ENCODE measurements at places on chromosomes 11 and 22.

DNA sequence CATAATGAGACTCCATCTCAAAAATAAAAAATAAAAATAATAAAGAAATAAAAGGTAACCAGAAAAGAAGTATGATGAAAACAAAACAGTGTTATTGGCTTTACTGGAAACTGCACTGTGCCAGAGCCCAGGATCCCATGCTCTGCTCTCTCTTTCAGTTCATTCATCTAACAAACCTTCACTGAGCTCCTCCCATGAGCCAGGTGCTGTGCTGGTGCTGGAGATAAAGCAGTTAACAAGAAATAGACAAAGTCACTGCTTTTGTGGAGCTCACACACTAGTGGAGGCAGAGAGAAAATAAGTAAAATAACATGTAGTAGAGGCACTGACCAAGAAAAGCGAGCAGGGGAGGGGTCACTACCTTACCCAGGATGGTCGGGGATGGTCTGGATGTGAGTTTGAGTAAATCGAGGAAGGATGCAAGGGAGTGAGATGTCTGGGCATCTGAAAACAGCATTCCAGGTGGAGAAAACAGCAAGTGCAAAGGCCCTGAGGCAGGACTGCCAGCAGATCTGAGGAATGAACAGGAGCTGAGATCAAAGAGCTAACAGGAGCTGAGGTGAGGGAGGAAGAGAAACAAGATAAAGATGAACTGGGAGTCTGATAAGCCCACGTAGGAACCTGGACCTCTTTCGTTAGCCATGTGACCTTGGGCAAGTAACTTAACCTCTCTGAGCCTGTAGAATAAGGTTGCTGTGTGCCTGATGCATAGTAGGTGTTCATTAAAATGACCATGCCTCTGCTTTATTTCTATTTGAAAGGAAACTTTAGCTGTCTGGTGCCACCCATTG is 31.3 kb upstream of the CD82 start:
- no peak for DNase-seq

DNA sequence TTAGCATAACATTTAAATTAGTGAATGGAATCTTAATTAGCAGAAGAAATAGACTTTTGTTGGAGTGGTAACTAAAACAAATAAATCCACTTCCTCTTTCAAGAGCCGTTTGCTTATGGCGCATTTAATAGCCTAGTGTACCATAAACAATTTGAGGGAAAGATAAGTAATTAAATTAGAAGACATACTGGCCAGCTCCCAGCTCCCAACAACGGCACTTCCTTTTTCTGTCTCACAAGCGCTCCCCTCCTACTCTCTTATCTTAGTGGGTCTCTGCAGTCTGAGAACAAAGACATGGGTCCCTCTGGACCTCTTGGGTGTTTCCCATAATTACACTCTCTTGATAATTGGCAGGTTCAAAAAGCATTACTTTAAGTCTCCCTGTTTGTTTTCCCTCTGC is 146.0 kb downstream of the OPCML start:
- no peak for DNase-seq

- no peak for DNase-seq
These were observed 131.1 kb downstream of the CRYBB2 start for GRCh38 chr22:25350551-25350971.

DNA sequence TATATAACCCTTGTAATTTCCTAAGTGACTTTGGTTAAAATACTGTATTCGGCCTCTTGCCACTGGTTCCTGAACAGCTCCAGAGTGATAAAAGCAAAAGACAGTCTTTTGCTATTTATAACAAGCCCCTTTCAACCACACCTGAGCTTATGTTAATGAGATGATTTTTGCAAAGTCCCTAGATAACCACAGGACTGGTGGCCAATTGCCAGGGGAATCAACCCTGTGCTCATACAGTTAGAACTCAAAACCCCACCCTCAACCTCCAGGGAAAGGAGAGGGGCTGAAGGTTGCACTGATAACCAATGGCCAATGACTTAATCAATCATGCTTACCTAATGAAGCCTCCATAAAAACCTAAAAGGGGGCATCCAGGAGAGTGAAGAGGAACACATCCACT is 77.9 kb downstream of the SIK3 start:
- no peak for DNase-seq

GRCh38 chr11:92667486-92668152 is 301.8 kb upstream of the MTNR1B start:
- DNase-seq = peak; percentile 51

DNA sequence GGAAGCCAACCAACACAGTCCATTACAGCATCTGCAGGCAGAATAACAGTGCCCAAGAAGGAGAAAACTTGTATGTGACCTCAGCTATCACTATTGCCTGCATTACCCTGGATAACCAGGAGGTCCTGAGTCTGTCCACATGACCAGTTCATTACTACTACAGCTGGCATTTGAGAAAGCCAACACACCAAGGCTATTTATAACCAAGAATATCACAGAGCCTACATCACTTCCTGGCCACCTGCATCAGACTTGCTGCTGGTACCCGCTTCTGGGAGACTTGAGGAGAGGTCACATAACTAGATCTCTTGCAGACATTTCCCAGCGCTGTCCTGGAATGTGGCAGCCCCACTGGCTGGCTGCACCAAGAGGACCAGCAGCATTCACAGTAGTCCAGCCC is 11.1 kb upstream of the OR56B4 start:
- DNase-seq = peak; percentile 34

DNA sequence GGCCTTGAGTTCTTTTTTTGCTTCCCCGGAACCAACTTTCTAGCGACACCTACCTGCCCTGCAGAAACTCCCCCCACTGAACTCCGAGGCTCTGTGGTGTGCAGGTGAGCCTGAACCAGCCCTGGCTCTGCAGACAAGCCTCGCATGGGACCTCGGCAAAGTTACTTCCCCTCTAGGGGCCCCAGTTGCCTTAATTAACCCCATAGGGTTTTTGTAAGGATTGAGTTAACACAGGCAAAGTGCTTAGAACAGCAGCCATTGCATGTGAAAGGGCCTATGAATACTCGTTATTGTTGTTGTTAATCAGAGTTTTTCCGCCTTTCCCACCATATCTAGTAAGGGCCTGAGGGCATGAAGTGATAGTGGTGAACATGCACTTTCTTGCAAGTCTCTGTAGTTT is 12.6 kb upstream of the SYT13 start:
- DNase-seq = no peak

DNA sequence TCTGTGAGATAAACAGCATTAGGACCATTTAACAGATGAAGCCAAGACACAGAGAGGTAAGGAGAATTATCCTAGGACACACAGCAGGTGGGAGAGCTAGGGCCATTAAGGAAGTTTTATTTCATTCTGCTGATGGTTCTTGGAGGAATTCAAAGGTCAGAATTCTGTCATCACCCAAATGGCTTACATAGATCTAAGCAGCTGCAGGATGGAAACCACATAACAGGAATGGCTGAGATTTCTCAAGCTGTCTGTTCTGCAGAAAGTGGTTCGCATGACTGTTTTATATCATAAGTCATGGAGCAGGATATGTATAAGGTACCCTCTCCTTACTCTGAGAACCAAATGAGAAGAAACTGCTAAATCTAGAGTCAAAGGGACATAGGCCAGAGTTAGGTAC is 163.2 kb upstream of the NARS2 start:
- DNase-seq = no peak

DNA sequence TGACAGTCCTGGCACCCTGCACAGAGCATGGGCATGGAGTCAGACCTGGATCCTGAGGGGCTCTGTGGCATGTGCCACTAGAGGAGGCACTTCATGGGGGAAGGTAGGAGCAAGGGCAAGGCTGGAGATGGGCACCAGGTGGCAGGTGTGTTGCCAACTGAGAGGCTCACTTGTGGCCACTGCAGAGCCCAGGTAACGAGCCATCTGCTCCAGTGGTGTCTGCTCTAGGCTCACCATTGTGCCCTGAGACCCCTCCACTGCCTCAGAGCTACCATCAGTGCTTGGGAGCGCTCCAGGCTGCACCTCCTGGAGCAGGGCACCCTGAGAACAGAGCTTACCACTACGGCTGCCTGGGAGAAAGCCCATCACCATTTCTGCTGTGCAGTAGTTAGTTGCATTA is 1.3 kb upstream of the ZDHHC8 start:
- DNase-seq = peak; percentile 46

DNA sequence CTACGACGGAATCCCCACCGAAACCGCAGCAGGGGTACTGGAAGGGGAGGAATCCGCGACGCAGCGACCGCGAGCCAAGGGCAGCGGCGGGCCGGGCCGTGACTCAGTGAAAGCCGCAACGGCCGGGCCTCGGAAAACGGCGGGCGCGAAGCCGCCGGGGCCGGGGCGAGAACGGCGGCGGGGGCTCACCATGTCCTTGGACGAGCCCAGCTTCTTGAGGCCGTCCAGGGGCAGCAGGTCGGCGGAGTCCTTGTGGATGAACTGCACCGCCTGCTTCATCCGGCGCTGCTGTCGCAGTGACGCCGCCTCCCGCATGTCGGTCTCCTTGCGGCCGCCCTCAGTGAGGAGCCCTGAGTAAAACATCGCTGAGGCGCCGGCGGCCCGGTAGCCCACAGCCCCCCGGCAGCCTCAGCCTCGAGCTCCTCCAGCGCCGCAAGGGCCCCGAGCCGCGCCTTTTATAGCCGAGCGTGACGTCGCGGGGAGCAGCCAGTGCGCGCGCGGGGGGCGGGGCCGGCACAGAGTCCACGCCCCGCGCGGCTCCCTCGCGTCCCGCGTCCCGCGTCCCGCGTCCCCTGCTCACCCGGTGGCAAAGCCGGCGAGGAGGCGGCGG is at the start of gene NRIP3:
Gene NRIP3, minus strand, starts transcription at position 429 of the 610 bp plus-strand sequence. Its CDS starts 66 bp downstream, at position 363.
- DNase-seq = peak; percentile 94

GRCh38 chr11:111095327-111095726 is 150.2 kb upstream of the POU2AF2 start:
- no peak for DNase-seq

- DNase-seq = no peak
These were observed 86.3 kb upstream of the LRRC55 start for GRCh38 chr11:57095417-57095816.

- DNase-seq = no peak
These were observed 136.4 kb upstream of the SYN3 start for GRCh38 chr22:33194529-33195077.

DNA sequence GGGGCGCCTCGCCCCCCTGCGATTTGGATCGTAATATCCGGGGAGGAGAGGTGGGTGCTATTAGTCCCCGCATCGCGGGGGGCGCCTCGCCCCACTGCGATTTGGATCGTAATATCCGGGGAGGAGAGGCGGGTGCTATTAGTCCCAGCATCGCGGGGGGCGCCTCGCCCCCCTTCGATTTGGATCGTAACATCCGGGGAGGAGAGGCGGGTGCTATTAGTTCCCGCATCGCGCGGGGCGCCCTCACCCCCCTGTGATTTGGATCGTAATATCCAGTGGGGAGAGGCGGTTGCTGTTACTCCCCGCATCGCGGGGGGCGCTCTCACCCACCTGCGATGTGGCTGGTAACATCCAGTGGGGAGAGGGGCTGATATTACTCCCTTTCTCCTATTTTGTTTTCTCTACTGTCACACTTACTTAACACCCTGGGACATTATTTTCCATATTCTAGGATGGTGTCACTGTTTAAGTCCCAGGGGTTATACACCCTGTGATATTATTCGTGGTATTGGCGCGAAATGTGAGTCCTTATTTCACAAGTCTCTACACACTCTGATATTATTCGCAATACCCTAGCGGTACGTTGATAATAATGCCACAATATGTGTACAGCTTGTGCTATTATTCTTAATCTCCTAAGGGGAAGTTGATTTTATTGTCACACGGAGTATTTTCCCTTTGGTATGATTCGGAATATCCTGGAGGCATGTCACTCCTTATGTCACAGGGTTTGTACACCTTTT is 57.8 kb upstream of the ALDH3B2 start:
- DNase-seq = peak; percentile 88

DNA sequence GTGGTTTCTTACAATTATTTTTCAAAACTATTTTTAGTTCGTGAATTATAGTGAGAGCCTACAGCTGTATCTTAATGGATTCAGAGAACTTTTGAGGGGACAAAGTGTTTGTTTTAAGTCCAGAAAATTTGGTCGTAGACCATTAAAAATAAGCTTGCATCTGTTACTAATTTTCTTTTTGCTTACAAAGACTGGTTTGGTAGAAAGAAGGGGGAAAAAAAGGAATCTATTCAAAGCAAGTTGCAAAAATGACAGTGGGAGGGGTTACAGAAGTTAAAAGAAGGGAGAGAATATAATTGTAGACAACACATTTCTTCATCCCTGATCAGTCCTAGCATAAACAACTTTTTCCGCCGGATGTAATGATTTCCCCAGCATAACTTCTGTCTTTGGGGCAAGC is 72.1 kb downstream of the AMOTL1 start:
- DNase-seq = no peak

GRCh38 chr11:6734616-6735015 is 37.2 kb downstream of the OR2AG2 start:
- DNase-seq = no peak

DNA sequence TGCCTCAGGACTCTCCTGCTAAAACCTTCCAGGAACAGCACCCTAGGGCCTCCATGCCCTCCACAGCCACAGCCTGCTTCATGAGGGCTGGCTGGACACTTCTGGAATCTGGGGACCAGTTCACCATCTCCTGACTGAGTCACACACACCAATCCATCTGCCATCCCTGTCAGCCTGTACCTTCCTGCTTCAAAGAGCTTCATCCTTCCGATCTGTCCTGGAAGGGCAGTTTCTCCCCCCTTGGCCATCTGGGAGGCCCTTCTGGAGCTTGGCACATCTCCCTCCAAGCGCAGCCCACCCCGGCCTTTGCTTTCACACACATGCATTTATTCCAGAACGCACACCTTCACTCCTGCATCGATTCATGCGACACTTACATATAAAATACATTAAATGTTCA is 13.0 kb downstream of the APBB1 start:
- no peak for DNase-seq

DNA sequence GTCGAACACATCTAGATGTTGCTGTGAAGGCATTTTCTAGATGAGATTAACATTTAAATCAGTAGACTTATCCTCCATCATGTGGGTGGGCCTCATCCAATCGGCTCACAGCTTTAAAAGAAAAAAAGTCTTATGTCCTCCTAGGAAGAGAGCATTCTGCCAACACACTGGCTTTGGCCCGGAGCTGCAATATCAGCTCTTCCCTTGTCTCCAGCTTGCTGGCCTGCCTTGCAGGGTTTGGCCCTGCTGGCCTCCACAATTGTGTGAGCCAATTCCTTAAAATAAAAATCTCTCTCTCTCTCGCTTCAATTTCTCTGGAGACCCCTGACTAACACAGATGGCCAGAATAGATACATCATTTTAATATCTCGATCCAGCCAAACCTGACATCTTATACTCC is 13.1 kb upstream of the ABCC8 start:
- no peak for DNase-seq

DNA sequence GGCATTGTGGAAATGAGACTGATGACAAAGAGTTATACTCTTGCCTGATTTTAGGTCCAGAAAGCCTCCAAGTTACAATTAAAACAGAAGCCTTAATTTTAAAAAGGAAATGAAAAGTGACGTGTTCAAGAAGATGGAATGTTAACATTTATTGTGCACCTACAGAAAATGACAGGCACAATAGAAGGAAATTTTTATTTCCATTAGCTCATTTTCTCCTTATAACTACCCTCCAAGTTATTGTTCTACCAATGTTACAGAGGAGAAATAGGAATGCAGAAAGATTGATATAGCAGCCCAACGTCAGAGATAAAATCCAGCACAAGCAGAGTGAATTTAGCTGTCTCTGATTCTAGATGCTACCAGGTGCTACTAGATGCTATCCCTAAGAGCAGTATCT is 736.9 kb upstream of the KIRREL3 start:
- no peak for DNase-seq

GRCh38 chr11:65658174-65659021 is 4.3 kb downstream of the RELA start:
- DNase-seq = no peak

- DNase-seq = no peak
These were observed 42.8 kb upstream of the HSPA8 start for GRCh38 chr11:123104697-123105096.

- no peak for DNase-seq
These were observed 22.7 kb downstream of the KCNQ1OT1 start for GRCh38 chr11:2677127-2677526.

Measured in DMS53 (cell line).